ENCODE measurements at places on chromosomes 4 and X. TPM values are rescaled to one million over a fixed set of nuclear protein-coding genes. Genes with fewer than 3 reads are reported as not detected.
A peak's percentile ranks its signal among the peaks of the same experiment; 100 is the strongest.

- peak; percentile 25 for DNase-seq
These were observed 19.3 kb downstream of the YIPF7 start for GRCh38 chr4:44632089-44632488.

- DNase-seq: peak; percentile 36
These were observed 1480.5 kb upstream of the IGFBP7 start for GRCh38 chr4:58590722-58591121.

The WAS gene
- total RNA-seq: not detected

DNA sequence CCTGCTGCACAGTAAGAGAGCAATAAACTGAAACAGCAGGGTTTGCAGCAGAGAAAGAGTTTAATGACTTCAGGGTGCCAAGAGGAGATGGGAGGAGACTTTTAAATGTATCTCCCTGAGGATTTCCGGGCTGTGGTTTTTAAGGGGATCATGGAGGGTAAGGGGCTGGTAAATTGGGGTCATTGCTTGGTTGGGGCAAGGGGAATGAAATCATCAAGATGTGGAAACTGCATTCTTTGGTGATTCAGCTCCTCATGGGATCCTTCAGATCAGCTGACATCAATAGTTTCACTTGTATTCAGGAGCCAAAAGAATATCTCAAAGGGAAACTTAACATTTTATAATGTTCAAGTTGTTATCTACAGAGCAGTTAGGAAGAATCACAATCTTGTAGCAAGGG is 174.3 kb upstream of the ANXA10 start:
- DNase-seq: no peak

The CSAG1 gene
- total RNA-seq: not detected

- no peak for DNase-seq
These were observed 22.2 kb upstream of the MANBA start for GRCh38 chr4:102783006-102783405.

The ERCC6L gene
- total RNA-seq: 13.0 TPM

- peak; percentile 17 for DNase-seq
These were observed 18.4 kb downstream of the MAML3 start for GRCh38 chr4:140135529-140136088.

The GYG2 gene
- 0.58 TPM for total RNA-seq

DNA sequence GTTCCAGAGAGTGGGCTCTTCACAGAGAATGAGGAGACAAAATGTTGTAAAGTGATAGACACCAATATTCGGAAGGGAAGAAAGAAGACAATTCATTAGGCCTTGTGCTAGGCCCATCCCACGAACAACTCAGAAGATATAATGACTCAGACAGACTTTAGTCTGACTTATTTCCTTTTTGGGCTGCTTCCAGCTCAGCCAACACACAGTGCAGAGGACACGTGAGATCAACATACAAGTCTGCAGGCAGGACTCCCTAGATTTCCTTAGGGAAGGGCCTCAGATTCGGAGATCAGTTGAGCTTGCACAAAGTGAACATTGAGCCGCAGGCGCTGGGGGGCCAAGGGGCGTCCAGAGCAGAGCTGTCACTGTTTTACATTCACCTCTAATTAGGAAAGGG is 290.7 kb upstream of the TENM3 start:
- DNase-seq: peak; percentile 31

GRCh38 chrX:18995221-18995620 is 11.3 kb upstream of the PHKA2 start:
- peak; percentile 75 for DNase-seq

GRCh38 chr4:8277356-8278008 is 7.9 kb downstream of the HTRA3 start:
- no peak for DNase-seq

GRCh38 chr4:150130933-150131332 is 52.7 kb downstream of the DCLK2 start:
- DNase-seq: peak; percentile 22

DNA sequence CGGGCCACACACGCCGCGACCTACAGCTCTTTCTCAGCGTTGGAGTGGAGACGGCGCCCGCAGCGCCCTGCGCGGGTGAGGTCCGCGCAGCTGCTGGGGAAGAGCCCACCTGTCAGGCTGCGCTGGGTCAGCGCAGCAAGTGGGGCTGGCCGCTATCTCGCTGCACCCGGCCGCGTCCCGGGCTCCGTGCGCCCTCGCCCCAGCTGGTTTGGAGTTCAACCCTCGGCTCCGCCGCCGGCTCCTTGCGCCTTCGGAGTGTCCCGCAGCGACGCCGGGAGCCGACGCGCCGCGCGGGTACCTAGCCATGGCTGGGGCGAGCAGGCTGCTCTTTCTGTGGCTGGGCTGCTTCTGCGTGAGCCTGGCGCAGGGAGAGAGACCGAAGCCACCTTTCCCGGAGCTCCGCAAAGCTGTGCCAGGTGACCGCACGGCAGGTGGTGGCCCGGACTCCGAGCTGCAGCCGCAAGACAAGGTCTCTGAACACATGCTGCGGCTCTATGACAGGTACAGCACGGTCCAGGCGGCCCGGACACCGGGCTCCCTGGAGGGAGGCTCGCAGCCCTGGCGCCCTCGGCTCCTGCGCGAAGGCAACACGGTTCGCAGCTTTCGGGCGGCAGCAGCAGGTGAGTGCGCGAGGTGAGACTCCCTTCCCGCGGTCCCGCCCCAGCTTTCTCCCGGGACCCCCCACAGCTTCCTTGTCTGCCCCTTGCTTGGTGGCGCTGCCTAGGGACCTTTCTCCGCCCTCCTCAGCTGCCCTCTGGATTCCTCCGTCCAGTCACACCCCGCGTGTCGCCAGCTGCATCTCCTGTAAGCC is 678 bp downstream of the BMP3 start:
- peak; percentile 22 for DNase-seq

The MAP3K15 gene
- 3.4 TPM for total RNA-seq

DNA sequence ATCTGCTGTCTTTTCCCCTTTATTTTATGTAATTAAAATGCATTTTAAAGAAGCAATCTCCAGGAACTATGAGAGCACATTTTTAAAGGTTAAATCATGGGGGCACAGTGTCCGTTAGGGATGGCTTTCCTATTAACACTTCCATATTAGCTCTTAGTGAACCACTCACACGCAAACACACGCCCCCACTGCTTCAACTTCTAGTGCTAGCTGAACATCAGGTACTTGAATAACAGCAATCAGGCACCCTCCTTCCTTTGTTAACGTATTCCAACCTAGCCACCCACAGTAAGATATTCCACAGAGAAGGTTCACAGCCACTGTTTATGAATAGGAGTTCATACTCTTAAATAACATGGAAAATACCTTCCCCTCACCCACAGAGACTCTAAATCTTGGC is 9.3 kb downstream of the TMEM255A start:
- DNase-seq: no peak

GRCh38 chr4:125482822-125483221 is 168.1 kb downstream of the FAT4 start:
- DNase-seq: no peak

The CLGN gene
- total RNA-seq: 7.9 TPM

DNA sequence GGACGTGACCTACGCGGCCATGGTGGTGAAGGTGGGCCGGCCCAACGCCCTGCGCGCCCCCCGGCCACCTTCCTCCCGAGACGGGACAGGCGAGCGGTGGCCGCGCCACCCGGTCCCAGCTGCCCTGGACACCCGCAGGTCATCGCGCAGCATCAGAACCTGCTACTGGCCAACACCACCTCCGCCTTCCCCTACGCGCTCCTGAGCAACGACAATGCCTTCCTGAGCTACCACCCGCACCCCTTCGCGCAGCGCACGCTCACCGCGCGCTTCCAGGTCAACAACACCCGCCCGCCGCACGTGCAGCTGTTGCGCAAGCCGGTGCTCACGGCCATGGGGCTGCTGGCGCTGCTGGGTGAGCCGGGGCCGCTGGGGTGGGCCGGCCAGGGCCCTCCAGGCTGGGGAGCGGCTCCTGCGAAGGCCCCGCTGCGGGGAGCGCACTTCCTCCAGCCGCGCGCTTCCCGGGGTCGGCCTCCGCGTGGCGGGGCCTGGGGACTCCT is 9.0 kb upstream of the SLC26A1 start:
- no peak for DNase-seq

DNA sequence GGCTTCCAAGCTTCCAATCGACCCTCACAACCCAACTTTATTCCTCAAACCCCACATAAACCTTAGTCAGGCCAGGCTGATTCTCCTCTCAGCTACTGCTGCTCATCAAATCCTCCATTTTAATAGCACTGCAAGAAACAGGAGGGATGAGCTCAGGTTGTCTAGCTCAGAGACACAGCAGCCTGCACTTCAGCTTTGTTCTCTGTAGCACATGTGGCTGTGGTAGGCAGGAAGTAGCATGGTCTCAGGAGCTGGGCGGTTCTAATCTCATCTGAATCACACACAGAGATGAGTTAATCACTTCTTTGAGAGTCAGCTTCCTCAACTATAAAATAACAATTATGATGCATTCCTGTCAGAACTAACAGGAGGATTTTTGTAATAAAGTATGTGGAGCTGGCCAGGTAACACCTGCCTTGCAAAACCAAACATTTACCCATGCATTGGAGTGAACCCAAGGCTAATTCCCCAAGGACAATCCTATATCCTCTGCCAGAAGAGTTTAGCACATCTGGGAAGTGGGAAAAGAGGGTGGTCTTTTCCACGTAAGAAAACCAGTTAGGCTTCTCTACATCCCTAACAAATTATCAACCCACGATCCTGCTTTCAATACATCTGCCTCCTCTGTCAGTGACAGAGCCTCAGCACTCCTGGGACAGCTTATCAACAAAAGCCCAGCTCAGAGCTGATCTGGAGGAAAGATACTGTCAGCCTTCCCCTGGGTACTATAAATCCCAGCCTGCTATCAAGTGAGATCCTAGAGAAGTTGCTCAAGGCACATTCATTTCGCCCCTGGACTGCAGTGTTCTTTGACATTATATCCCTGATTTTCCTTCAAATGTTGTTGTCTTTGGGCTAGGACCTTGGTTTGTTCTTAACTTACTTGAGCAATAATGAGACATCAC is 32.8 kb downstream of the ELOVL6 start:
- peak; percentile 73 for DNase-seq

DNA sequence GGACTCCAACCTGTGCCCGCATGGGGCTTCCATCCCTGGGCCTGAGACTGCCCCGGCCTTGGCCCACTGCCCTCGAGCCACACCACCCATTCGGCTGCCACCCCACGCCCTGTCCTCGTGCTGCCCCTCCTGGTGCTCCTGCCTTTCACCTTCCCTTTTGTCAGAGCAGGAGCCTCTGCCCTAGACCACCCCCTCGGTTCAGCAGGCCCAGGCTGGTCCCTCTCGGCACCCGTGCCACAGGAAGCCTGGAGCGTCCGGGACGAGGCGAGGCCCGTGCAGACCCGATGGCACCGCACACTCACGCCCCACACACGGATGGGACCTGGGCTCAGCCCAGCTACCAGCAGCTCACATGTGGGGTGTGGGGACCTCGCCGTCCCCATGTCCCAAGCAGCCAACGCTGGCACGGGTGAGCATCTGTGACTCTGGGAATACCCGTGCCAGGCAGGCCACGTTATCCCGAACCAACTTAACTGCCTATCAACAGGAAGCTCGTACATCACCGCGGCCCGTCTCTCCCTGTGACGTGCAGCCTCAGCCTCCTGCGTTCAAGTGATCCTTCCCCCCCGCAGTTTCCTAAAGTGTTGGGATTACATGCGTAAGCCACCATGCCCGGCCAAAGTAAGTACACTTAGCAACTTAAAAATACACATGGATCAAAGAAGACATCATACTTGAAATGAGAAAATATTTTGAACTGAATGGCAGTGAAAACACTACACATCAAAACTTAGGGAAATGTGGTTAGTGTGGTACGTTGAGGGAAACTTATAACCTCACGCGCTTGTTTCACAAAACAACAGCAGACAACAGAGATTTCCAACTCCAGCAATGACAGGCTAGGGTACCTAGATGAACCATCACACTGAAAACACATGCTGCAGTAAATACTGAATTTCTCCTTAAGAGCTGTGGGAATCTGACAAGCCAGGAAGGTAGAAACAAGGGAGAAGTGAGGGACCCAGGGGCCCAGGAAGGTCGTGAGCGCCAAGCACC is 29.0 kb downstream of the LRPAP1 start:
- DNase-seq: no peak

DNA sequence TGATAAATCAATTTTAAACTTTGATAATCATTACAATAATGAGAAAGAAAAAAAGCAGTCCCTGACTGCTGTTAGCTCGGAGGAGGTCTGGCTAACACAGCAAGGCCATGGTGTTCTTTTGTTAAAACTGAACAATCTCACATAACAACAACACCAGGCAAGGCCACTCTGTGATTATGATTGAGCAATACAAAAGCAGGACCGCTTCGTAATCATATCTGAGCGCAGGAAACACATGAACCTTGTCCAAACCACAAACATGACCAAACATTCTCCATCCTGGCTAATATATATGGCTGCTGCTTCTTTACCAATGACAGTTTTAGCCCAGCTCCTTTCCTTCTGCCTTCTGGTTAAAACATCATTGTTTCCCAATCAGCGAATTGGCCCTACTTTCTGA is 76.8 kb upstream of the DDX53 start:
- DNase-seq: peak; percentile 10

DNA sequence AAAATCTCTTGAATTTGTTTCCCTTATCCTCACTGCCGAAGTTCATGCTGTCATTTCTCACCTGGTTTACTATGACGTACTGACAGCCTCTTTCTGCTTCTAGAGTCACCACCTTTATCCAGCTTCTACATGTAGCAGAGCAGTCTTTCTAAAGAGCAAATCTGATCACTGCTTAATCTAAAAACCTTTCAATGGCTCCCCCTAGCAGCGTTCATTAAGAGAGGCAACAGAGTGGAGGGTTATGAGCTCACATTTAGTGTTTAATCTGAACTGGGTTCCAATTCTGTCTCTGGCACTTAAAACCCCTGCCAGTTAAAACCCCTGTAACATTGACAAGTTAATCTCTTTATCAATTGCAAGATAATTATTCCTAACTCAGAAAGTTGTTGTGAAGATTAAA is 4.4 kb downstream of the RBPJ start:
- DNase-seq: peak; percentile 50

- no peak for DNase-seq
These were observed 716.6 kb downstream of the KLHL13 start for GRCh38 chrX:117400005-117400404.

DNA sequence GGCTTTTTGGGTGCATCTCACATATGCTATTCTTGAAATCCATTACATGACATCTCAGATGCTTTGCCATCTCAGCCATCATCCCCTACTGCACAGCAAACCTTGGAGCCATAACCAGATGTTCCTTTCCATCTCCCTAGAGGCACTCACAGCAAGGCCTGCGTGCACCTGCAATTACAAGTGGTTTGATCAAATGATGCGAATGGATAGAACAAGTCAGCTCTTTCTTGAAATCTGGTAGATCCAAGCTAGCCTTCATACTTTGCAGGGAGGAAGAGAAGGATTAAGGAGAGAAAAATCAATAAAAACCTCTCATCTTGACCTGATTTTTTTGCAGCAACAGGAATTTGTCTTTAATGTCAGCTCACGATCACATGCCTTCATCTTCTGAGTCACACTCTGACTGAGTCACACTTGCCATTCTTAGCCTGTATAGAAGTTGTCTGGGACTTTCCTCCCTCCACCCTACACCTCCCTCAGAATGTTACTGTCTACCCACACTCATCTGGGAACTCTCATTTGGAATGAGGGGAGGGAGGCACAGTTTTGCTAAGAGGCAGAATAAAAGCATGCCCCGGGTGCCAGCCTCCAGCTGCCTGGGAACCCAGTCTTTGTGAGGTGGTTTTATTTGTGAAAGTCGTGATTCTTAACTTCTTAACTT is 11.9 kb upstream of the TRIML1 start:
- DNase-seq: peak; percentile 63

The OTC gene
- not detected for total RNA-seq

All from PC-3 (cell line).